CD4-positive, alpha-beta T cell (primary cell): ENCODE measurements at places on chromosomes 7 and 10.

GRCh38 chr10:121448766-121449421, 149.3 kb downstream of the FGFR2 start:
- DNase-seq, result no peak

- no peak for DNase-seq
Observed at GRCh38 chr7:29135846-29136245, 10.5 kb downstream of the CPVL start.

- no peak for DNase-seq
Observed at GRCh38 chr10:127915324-127915723, 8.4 kb downstream of the PTPRE start.

- DNase-seq, result no peak
Observed at GRCh38 chr7:154892459-154892858, 110.5 kb downstream of the PAXIP1 start.

- no peak for DNase-seq
Observed at GRCh38 chr7:74155810-74156395, 18.3 kb upstream of the EIF4H start.

GRCh38 chr7:136687693-136688322, 180.6 kb upstream of the CHRM2 start:
- no peak for DNase-seq

DNA sequence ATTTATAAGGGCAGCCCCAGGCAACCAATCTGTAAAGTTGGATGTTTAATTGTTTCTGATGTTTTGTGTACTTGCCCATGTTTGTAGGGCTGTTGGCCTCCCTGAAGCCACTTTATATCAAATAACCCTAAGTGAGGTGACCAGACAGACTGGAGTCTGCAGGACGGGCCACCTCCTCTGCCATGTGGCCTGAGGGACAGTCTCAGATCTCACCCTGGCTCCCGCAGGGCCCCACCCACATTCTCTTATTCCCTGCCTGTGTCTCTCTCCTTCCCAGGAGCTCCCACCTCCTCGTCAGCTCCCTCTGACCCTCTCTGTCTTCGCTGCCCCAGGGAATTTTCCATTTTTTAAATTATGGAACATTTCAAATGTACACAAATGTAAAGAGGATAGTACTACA, 9.5 kb upstream of the C10orf71 start:
- no peak for DNase-seq

DNA sequence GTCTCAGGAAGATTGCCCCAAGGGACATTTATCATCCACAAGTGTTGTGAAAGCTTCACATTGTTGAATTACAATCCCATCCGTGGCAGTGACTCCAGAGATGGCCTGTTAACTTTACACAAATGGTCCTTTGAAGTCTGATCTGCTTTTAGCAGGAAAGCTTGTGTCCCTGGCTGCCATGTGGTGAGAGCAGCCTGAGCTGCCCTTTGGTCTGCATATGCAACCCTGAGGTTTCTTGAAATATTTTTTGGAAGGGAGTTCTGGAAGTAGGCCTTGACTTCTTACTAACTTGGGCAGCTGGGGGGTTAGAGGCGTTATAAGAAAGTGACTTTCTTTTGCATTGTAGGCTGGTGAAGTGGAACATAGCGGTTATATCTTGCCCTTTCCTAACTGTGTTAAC, 41.3 kb upstream of the FAM180A start:
- no peak for DNase-seq

- DNase-seq, result no peak
Observed at GRCh38 chr7:114940220-114940619, 18.3 kb downstream of the MDFIC start.

- DNase-seq, result no peak
Observed at GRCh38 chr7:155665957-155666287, 21.5 kb downstream of the RBM33 start.

- DNase-seq, result no peak
Observed at GRCh38 chr7:21656796-21657195, 114.0 kb downstream of the DNAH11 start.
